Pulmonary artery endothelial cell (primary cell): ENCODE measurements at places on chromosomes 2 and 18. TPM values are rescaled to one million over a fixed set of nuclear protein-coding genes. Genes with fewer than 3 reads are reported as not detected.
A peak's percentile ranks its signal among the peaks of the same experiment; 100 is the strongest.

The RAB31 gene
- 30.8 and 32.7 TPM in 2 replicates for total RNA-seq

The CHRND gene
- not detected in 2 replicates for total RNA-seq

The LRATD1 gene
- 0.04 and 0.07 TPM in 2 replicates for total RNA-seq

The STK17B gene
- total RNA-seq, result 10.6 and 22.5 TPM in 2 replicates

The GPR35 gene
- total RNA-seq, result 0.13 and 0.21 TPM in 2 replicates

The CLHC1 gene
- 3.4 and 5.5 TPM in 2 replicates for total RNA-seq

The ZNF385B gene
- not detected in 2 replicates for total RNA-seq

The PLEK gene
- 0.07 and 0.11 TPM in 2 replicates for total RNA-seq

The LGALSL gene
- 2.7 and 4.5 TPM in 2 replicates for total RNA-seq

The ERFE gene
- 0.46 and 0.53 TPM in 2 replicates for total RNA-seq

The RNF181 gene
- 164 and 248 TPM in 2 replicates for total RNA-seq

- DNase-seq, result no peak
Measured at GRCh38 chr2:55358451-55358850, 61.2 kb downstream of the CCDC88A start.

DNA sequence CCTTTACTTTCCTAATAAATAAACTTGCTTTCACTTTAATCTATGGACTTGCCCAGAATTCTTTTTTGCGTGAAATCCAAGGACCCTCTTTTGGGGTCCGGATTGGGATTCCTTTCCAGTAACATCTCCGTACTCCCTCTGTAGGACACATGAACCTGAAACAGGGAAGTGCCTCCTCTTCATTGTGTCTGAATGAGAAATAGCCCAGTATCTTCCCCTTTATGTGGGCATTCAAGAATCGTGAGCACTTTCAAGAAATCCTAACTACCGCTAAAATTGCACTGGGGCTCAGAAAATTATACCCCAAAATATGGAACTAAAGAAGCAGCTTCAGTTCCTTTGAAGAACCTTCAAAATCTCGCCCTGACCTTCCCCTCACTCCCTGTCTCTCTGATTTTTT, 7.8 kb upstream of the POMC start:
- no peak for DNase-seq

GRCh38 chr2:94759211-94759610, 112.0 kb upstream of the TEKT4 start:
- DNase-seq, result no peak

GRCh38 chr18:8389391-8390340, 219.6 kb upstream of the RAB12 start:
- peak; percentile 15 for DNase-seq

DNA sequence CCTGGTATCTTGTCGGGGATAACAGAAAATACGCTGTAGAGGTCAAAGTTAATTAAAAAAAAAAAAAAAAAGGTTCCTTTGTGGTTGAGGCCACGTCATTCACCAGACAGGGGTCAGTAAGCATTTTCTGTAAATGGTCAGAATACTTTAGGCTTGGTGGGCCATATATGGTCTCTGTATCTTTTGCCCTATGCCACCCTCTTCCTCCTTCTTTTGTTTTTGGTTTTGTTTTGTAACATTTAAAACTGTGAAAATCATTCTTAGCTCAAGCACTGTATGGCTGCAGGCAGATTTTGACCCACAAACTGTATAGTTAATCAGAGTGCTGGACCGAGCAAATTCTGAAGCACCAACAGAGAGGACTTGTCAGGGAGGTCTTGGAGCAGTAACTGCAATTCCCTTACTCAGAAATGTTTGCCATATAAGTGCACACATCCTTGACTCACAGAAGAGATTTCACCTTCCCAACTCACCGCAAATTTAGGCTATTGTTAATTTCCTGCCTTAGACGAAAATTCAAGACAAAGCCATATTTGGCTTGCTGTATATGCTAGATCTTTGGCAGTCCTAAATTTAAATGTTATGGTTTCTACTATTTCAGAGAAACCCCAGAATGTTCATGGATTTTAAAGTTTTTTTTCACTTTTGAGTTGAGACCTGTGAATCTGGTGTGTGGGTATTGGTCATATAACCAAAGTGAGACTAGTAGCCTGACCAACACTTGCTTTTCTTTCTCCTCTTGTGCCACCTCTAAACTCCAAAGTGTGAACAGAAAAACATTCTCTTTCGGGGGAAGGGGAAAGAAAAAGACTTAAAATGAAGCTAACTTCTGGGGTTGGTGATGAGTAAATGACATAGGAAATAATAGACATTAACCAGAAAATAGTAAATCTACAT, 65.4 kb downstream of the DOCK10 start:
- no peak for DNase-seq

- DNase-seq, result no peak
Measured at GRCh38 chr2:164186591-164186990, 434.7 kb downstream of the GRB14 start.

DNA sequence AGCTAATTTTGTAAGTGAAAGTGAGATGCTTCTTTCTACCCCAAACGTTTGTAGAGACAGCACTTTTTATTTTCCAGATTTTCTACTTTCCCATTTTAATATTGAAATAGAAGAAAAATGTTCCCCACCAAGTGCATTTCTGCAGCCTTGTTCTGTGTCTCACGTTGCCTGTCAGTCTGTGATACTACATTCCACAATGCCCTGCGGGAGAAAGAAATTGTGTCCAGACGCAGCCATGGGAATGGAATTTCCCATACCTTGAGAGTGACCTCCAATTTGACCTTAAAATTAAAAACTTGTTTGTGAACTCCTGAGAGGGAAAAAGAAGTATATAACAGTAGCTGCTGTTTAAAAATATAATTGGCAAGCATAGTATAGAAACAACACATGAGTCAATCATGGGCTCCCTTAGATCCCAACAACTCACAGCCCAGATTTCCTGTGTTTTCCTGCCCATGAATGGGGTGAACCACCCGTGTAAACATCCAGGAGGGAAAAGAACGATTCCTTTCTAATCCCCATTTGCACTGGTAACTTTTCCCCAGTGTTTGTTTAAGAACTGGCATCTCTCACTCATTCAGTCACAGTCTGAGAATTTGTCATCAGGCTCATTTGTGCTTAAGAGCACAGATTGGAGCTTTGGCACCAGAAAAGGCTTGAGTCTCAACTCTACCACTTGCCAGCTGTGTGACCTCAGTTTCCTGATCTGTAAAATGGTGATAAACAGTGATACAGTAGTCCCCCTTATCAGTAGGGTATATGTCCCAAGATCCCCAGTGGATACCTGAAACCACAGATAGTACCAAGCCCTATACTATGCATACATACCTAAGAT, 166.1 kb upstream of the ZNF521 start:
- peak; percentile 90 for DNase-seq

DNA sequence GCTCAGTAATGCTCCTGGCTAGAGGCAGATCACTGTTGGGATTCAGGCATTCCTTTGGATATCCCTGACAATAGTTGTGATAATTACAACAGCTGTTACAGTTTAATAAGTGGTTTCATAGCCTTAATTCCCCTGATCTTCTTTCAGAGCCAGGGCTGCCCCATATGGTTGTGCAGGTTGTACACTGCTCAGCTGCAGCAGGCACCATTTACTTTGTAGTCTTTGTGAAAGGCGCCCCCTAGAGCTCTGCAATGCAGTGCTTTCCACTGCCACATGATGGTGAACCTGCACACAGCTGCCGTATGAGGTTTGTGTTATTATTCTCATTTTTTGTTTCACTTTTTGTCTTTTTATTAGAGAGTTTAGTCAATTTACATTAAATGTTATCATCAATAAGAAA, 239.1 kb downstream of the KCNS3 start:
- no peak for DNase-seq

- no peak for DNase-seq
Measured at GRCh38 chr2:113089916-113090315, 22.1 kb downstream of the IL1F10 start.

- DNase-seq, result no peak
Measured at GRCh38 chr2:80348078-80348477, 43.5 kb upstream of the LRRTM1 start.

DNA sequence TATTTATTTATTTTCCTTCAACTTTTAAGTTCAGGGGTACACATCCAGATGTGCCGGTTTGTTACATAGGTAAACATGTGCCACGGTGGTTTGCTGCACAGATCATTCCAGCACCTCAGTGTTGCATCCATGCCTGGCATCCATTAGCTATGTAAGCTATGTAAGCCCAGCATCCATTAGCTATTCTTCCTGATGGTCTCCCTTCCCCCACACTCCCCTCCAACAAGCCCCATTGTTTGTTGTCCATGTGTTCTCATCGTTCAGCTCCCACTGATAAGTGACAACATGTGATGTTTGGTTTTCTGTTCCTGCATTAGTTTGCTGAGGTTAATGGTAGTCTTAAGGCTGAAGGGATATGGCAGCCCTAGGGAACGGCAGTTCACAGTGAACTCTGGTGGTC, 203.4 kb downstream of the CTNNA2 start:
- DNase-seq, result no peak

- no peak for DNase-seq
Measured at GRCh38 chr18:8368512-8369217, 240.6 kb upstream of the RAB12 start.

- DNase-seq, result no peak
Measured at GRCh38 chr2:103788951-103789350, 1027.1 kb downstream of the TMEM182 start.

- no peak for DNase-seq
Measured at GRCh38 chr2:218027426-218028188, 24.8 kb upstream of the TNS1 start.

DNA sequence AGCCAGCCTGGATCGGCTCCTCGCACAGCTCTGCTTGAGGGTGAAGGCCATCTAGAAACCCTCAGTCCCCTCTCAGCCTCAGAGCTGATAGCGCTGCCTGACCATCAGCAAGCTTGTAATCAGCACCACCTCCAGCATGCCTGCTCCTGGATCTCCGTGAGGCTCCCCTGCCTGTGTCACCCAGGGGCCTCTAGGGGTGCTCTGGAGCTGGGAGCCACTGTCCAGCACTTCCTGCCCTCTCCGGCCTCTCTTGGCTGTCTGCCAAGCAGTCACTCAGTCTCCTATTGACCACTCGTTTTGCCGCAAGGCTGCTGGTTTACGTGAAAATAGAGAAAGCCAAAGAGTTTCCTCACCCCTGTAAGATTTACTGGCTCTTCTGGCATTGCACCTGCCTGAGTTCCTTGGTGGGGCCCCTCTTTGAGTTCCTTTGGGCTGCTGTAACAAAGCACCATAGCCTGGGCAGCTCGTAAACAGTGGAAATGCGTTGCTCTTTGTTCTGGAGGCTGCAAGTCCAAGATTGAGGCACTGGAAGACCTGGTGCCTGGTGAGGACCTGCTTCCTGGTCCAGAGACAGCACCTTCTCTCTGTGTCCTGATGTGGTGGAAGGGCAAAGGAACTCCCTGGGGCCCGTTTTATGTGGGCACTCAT, 17.9 kb downstream of the CAPN10 start:
- DNase-seq, result peak; percentile 45

- DNase-seq, result peak; percentile 77
Measured at GRCh38 chr2:182715892-182716649, at the start of gene DNAJC10. DNAJC10 (plus strand) TSS chr2:182716257; CDS start chr2:182718087, 1,830 bp downstream.

GRCh38 chr18:36636237-36636817, 192.5 kb downstream of the TPGS2 start:
- DNase-seq, result no peak

GRCh38 chr2:237875256-237876060, 16.0 kb downstream of the RAMP1 start:
- no peak for DNase-seq

- DNase-seq, result no peak
Measured at GRCh38 chr2:197706839-197707207, 1.7 kb downstream of the MARS2 start.

- no peak for DNase-seq
Measured at GRCh38 chr2:34317797-34318196, 718.7 kb upstream of the FAM98A start.

DNA sequence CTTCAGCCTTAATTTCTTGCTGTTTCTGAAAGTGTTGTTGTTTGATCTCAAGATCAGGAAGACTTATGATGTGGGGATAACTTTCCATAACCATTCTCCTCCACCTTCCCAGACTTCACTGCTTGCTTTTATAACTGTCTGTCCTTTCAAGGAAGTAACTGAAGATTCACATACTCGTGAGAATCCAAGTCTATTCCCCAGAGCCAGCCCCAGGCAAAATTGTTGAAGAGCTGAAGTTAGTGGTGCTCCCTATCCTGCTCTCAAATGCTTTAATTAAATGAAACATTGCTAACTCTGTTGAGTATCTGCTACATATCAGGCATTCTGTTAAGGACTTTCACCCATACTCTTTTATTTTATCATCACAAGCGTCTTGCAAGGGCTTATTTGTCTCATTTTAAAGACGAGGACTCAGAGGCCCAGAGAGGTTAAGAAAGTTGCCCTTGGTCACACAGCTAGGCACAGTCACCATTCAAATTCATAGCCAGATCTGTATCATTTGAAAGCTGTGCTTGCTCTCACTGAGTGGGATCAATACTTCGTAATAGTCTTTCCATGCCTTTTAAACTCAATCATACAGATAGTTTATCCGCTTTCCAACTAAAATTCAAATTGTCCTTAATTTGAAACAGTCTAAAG, 189.8 kb upstream of the TCF4 start:
- DNase-seq, result no peak

- no peak for DNase-seq
Measured at GRCh38 chr2:235946590-235946989, 221.6 kb downstream of the GBX2 start.

DNA sequence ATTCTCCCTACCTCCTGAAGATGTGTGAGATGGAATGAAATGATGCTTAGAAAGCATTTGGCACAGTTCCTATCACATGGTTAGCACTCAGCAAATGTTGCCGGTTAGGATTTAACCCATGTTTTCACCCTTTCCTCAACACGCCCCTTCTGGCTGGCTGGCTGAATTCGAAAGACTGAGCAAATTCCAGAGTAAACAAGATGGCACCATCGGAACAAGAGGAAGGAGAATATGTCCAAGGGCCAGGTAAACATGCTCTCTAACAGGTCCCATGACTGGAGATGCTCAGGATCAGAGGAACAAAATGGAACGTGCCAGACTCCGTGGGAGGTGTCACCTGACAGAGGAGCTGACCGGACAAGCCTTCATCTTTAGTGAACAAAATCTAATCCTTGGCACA, 145.6 kb downstream of the ANKRD44 start:
- no peak for DNase-seq

GRCh38 chr2:54226260-54226659, 29.8 kb downstream of the TSPYL6 start:
- DNase-seq, result peak; percentile 19

- no peak for DNase-seq
Measured at GRCh38 chr2:111226876-111227700, 106.4 kb downstream of the BCL2L11 start.

DNA sequence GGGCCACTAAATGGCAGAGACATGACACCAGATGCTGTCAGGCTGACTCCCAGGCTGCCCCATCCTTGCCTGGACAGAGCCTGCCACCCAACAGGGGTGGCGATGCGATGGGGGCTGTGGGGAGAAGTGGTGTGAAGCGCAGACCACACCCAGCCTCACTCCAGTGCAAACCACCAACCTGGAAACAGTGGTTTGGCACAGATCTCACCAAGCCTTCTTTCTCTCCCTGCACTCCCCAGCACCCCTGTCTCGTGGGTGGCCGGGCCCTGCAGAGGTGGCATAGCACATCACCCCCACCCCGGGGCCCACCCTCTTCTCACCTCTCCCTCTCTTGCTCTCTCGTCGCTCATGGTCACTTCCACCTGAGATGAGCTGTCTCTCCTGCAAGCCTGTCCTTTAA, 32.6 kb downstream of the CIB4 start:
- DNase-seq, result no peak

- no peak for DNase-seq
Measured at GRCh38 chr2:216021768-216022565, 8.6 kb upstream of the MREG start.
